ENCODE measurements at places on chromosomes 2 and 18.

- DNase-seq, result no peak
These were observed 25.7 kb upstream of the OTOS start for GRCh38 chr2:240166191-240166590.

GRCh38 chr18:48454261-48454757 is 45.1 kb upstream of the ZBTB7C start:
- peak; percentile 46 for DNase-seq

DNA sequence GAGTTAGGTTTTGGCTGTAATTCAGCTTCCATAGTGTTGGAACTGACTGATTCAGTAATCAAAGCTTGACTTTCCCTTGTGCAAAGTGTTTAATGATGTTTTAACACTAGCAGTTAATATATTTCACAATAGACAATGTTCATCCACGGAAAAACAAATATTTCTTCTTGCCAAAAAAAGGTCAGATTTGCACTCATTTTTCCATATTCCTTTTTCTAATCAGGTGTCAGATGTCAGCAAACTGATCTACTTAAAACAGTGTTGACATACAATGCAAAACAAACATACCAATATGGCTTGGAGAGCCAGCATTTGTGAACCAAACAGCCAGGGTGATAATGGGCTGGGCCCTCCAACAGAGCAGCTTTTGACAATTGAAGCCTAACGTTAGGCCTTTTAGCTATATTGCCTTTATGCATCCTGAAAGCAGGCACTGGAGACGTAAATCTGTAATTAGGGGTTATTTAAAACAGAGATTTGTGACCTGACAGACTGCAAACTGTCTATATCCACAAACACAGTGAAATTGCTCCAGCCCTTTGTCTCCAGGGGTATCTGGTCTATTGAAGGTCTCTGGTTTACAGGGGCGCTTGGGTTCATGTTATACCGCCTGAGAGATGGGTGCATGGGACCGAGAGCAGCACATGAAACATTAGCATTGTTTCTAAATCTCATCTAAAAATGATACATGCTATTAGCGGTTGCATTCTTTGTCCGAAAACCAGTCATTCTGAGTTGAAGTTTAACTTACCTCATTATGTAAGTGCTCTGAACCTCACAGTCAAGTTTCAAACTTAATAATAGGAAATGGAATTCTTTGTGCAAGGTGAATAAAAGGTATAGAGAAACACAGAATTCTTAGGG is 7.1 kb upstream of the CDCA7 start:
- DNase-seq, result no peak

- no peak for DNase-seq
These were observed 57.3 kb downstream of the THNSL2 start for GRCh38 chr2:88227446-88227845.

DNA sequence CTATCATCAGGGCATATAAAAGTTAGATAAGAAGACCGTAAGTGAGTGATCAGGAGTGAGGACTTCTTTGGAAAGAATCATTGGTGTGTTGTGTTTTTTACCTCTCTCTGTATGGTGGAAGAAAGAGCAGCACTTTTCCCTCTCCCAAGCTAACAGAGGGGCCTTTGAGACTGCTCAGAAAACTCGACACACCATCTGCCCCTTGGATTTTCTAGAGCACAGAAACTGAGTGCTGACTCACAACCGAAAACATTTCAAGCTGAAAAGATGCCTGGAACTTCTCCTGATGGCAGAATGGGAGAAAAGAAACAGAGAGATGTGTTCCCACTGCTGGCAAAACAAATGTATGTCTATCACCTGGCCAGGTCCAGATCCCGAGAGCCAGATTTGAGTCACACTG is 156.6 kb downstream of the DNAH7 start:
- DNase-seq, result no peak

DNA sequence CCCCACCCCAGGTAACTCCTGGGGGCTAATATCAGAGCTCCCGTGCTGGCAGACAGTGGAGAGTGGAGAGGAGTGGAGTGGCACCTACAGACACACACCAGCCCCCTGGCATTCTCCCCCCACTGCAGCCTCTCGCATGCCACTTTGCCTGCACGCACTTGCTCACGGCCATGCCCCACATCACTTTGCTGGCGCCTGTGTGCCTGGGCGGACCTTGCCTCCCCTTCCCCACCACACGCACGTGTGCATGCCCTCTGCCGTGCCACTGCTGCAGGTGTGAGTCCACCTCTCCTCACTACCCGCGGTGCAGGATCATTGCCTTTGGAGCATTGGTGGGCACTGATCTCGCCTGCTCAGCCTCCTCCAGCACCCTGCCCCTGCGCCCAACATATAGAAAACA is 72.6 kb upstream of the DOK6 start:
- DNase-seq, result no peak

GRCh38 chr2:240517342-240517741 is 40.4 kb downstream of the ANKMY1 start:
- no peak for DNase-seq

- peak; percentile 71 for DNase-seq
These were observed 54.1 kb downstream of the E2F6 start for GRCh38 chr2:11411768-11412448.

DNA sequence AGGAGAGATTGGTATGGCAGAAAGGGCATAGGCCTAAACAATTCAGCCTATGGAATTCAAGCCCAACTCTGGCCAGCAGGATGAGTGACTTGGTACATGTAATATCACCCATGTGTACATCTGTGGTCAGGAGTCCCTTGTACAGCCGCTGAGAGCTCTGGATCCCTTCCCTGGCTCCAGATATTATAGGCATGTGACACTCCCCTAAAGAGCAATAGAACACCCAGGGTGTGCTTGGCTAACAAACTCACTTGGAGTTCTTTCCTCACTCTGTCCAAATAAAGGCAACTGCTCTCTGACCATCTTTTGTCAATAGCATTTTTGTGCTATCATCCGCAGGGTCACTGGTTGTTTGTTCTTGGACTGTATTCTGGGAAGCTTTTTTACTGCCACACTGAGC is 197.4 kb upstream of the NCKAP5 start:
- DNase-seq, result peak; percentile 93

- DNase-seq, result peak; percentile 15
These were observed 11.6 kb downstream of the PNO1 start for GRCh38 chr2:68169308-68169707.

DNA sequence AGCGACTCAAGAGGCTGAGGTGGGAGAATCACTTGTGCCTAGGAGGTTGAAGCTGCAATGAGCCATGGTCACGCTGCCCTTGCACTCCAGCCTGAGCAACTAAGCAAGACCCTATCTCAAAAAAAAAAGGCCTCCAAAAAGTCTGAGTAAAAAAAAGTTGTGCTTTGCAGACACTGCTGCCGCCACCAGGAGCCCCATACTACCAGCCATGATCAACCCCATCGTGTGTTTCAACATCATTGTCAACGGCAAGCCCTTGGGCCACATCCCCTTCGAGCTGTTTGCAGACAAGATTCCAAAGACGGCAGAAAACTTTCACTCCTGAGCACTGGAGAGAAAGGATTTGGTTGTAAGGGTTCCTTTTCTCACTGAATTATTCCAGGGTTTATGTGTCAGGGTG is 137.1 kb downstream of the INO80D start:
- no peak for DNase-seq

DNA sequence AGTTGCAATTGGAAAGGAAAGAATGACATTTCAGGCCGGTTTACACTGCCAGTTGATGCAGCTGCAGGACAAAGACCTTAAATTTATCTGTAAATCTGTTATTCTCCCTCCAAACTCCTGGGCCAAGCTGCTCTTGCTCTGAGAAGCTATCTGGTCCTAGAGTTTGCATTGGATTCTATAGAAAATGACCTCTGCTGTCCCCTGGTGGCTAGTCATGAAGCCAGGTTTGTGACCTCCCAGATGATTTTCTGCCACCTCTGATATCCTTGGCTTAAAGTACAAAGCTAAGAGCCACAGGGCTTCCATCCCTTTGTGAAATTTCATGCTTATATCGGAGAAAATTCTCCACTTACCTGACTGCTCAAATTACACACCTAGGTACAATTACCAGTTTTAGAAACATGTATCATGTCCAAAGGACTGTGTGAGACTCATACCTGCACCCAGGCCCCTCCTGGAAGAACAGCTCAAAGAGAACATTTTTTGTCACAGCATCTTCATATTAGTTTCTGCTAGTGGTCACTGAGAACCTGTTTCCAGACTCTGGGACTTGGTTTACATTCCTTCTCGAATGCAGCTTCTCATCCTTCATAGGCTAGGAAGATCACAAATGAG is 28.9 kb upstream of the IER3IP1 start:
- DNase-seq, result peak; percentile 60

DNA sequence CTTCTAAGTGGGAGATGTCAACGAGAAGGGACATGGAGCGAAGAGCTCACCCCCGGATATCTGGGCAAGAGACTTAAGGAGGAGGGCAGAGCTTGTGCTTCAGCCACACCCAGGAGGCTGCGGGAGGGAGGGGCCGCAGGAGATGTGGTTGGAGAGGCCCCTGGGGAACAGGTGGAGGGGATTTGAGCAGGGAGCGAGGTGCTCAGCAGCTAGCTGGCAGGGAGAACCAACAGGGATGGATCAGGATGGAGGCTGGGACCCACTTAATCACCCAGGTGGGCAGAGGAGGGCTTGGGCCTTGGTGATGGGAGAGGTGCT is 78.3 kb downstream of the MBP start:
- no peak for DNase-seq

DNA sequence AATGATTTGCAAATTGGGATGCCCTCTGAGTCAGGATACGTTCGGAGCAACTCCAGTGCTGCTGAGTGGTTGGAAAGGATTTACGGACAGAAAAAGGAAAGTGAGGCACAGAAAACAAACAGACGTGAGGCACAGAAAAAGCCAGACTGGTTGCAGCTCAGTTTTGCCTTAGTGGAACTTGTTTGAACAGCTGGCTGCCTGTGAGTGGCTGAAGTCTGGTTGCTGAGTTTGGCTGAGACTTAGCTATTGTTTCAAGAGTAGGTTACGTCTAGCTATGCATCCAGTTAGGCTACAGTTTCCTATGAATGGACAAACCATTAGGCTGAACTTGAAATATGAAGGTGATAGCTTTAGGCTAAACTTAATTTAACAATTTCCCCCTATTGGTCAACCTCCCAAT is 256.6 kb downstream of the VAPA start:
- no peak for DNase-seq

- no peak for DNase-seq
These were observed 2.3 kb downstream of the SLC9A2 start for GRCh38 chr2:102621630-102622029.

- no peak for DNase-seq
These were observed 241.7 kb upstream of the DOK6 start for GRCh38 chr18:69158944-69159343.

GRCh38 chr2:74152954-74153353 is 5.2 kb upstream of the BOLA3 start:
- DNase-seq, result no peak

DNA sequence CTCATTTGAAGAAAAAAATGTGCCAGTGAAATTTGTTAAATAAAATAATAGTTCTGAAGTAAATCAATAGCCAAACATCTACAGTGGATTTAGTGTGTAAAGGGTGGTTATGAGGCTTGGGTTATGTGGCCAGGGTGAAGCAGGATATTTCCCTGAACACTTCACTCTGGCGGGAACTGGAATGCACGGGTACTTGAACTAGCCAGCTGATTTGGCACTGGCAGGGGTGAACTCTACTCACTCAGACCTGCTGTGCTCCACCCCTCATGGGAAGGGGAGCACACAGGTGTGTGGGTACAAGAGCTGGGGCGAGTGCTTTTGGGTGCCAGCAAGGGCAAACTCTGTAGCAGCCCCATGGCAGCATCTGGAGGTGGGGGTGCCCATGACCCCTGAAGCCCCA is 278.2 kb downstream of the CALCRL start:
- no peak for DNase-seq

GRCh38 chr2:70647873-70648481 is 94.4 kb upstream of the TGFA start:
- DNase-seq, result peak; percentile 77

DNA sequence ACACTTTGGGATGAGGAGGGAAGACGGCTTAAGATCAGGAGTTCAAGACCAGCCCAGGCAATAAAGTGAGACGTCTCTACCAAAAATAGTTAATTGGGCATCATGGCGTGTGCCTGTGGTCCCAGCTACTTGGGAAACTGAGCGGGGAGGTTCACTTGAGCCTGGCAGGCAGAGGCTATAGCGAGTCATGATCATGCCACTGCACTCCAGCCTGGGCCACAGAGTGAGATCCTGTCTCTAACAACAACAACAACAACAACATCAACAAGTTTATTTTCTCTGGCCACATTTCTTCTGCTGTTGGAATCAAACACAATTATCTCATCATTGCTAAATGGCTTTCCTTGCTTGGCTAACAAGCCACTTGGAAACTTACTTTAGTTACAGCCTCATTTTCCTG is 13.4 kb downstream of the NIFK start:
- DNase-seq, result no peak

DNA sequence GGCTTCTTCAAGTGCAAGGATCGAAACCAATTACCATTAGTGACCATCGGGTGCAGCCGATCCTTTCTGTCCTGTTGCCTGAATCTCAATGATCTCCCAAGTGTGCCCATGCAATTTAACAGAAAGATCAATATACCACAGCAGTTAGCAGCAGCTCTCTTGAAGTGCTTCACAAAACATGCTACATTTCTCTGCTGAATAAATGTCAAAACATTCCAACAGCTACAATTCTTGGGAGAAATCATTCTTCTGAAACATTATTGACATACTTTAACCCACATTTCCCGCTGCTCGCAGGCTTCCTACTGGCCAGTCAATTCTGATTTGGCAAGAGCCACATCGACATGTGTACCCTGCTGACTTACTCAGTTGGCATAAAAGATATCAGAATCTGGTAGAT is 907.7 kb downstream of the TMEM182 start:
- DNase-seq, result no peak

DNA sequence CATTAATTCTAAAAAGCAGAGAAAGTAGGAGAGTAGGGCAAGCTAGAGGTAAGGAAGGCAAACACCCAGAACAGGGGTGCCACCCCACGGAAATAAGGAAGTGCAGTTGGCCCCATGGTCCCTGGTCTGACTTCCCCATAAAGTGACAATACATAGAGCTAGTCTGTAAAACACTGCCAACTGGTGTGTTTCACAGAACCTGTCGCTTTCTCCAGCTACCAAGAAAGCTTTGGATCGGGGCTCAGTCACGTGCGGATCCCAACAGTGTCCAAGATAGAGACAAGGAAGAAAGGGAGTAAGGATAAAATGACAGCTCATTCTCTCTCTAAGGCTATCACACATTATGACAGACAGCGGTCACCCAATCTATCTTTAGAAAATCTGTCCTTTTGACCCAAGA is 36.4 kb downstream of the TBC1D8 start:
- DNase-seq, result no peak

DNA sequence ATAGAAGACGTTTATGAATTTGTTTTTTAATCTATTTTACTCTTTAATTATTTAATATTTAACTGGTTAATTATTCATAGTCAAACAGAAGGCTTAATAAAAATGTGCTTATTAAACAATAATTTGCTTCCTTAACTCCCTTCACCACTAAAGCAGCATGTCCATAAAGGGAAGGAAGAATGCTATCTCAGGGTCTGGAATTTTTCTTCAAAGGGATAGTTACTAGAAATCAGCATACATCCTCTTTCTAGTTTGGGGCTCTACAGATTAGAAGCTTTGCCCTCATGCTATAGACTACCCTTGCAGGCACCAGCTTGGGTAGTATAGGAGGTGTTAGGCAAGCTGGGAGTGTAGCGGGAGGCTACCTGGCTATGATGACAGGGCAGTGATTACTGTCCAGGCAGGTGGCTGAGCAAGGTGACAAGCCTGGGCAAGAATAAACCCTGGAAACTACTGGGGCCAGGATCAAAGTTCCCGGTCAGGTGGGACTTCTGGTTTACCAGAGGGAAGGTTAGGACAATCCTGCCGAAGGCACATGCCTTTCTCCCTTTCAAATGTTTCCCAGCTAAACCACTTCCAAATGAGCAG is 276.0 kb upstream of the REV1 start:
- DNase-seq, result no peak

Measured in choroid plexus epithelial cell (primary cell).